ENCODE measurements at places on chromosomes 2 and 18. TPM values are rescaled to one million over a fixed set of nuclear protein-coding genes. Genes with fewer than 3 reads are reported as not detected.

- H3K27ac ChIP-seq = no peak overlapping the region
- H3K27me3 ChIP-seq = peaks cover 7% of the 10 kb centered on the region
- H3K36me3 ChIP-seq = no peaks in the 10 kb centered on the region
- H3K4me3 ChIP-seq = peak overlapping the region; percentile 58
- DNase-seq = peak; percentile 70
- H3K4me1 ChIP-seq = no peaks in the 10 kb centered on the region
These were observed 22.4 kb upstream of the RMP24 start for GRCh38 chr18:35949903-35950627.

GRCh38 chr2:118837621-118838020, 9.8 kb downstream of the EN1 start:
- H3K4me3 ChIP-seq = no peak overlapping the region
- no peak for DNase-seq
- no peak overlapping the region for H3K27ac ChIP-seq

GRCh38 chr2:64192664-64193105, 48.5 kb upstream of the PELI1 start:
- H3K4me3 ChIP-seq = no peak overlapping the region
- H3K27me3 ChIP-seq = no peaks in the 10 kb centered on the region

DNA sequence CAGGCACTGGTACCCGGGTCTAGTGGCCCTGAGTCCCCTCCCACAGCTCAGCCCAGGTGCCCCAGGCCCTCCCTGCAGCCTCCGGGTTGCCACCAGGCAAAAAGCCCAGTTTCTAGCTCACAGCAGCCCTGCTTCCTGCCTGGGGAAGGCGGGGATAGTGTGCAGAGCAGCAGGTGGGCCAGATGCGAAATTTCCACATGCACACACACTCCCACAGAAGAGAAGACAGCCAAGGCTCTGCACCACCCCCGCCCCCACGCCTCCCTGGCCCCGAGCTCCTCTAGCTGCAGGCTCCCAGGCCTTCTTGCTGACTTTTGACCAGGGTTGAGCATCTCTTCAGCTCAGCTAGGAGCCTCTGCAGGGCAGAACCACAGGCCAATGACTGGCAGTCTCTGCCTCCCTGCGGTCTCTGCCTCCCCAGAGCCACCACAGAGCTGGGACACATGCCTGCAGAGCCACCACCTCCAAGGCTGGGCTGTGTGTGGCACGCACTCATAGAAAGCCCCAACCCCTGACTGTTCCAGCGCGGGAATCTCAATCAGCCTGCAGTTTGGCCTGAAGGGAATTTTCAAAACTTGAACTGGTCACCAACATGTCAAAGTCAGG, 7.2 kb downstream of the SLC66A2 start:
- H3K4me1 ChIP-seq = peaks cover 21% of the 10 kb centered on the region
- no peaks in the 10 kb centered on the region for H3K27me3 ChIP-seq
- peaks cover 40% of the 10 kb centered on the region for H3K36me3 ChIP-seq
- H3K27ac ChIP-seq = no peak overlapping the region

DNA sequence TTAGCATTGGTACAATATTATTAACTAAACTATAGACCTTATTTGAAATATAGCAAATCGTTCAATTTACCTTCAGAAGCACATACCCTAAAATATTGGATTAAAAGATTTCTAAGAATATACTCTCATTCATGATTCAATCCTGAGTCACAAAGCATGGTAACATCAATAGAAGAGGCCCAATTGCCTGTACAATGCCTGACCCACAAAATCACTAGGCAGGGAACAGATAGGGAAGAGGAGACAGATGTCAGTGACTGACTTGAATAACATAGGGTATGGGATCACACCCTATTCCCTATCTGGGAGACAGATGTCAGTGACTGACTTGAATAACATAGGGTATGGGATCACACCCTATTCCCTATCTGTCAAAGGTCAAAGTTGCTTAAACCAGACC, 611.6 kb upstream of the VRK2 start:
- H3K27me3 ChIP-seq = no peaks in the 10 kb centered on the region
- H3K36me3 ChIP-seq = no peaks in the 10 kb centered on the region
- no peak overlapping the region for H3K27ac ChIP-seq
- H3K4me3 ChIP-seq = no peak overlapping the region

DNA sequence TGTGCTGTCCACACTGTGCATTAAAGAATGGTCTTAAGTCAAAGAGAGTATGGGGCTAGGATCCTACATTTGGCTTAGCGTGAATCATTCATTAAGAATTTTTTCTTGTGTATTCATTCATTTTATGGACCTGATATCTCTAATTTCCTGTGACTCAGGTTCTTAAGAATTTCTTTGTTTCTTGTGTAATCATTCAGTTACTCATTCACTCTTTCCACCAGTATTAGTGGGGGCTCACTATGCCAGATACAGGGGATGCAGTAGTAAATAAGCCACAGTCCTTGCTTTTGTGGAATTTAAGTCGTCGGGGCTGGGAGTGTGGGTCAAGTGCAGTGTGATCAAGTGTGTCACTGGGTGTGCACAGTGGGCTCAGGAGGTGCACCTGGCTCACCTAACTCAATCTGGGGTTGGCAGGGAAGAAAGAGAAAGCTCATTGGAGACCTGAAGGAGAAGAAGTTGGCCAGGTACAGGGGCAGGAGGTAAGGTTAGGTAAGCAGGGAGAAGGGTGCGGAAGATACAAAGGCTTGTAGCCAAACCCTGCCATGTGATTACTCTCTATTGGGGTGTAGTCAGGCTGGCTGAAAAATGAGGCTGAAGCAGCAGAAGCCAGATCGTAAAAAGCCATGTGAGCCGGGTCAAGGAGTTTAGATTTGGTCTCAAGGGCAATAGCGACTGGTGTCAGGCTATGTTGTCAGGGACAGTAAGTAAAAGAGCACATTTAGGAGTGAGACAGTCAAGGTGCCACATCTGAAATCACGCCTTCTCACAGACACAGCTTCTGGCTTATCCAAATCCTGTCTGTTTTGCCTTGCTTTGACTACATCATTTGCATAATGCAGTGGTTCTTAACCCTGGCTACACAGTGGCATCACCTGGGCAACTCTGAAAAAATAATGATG, 67.2 kb downstream of the KCTD1 start:
- peaks cover 32% of the 10 kb centered on the region for H3K4me1 ChIP-seq
- peak overlapping the region; percentile 92 for H3K27ac ChIP-seq
- DNase-seq = peak; percentile 89
- no peaks in the 10 kb centered on the region for H3K36me3 ChIP-seq
- H3K27me3 ChIP-seq = no peaks in the 10 kb centered on the region

DNA sequence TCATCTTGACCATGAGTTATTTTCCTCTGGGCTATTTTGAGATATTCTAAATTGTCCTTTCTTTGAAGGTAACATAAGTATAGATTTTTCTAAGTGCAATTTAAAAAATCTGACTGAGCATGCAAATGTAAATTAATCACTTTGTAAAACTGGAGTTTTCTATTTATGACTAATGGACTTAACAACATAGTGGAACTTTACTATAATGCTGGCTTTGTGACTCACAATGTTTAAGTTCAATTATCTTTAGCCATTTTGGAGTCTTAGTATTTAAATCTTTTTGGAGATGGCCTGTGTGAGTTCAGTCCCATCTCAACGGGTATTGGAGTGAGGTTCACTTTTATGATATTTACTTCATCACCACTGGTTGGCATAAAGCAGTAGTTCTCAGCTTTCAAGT, 35.2 kb upstream of the NOSTRIN start:
- peaks cover 23% of the 10 kb centered on the region for H3K4me1 ChIP-seq
- no peak overlapping the region for H3K4me3 ChIP-seq
- peaks cover 21% of the 10 kb centered on the region for H3K36me3 ChIP-seq
- no peak for DNase-seq
- no peaks in the 10 kb centered on the region for H3K27me3 ChIP-seq

GRCh38 chr2:220764171-220764570, 807.9 kb downstream of the EPHA4 start:
- no peak for DNase-seq
- no peaks in the 10 kb centered on the region for H3K36me3 ChIP-seq

DNA sequence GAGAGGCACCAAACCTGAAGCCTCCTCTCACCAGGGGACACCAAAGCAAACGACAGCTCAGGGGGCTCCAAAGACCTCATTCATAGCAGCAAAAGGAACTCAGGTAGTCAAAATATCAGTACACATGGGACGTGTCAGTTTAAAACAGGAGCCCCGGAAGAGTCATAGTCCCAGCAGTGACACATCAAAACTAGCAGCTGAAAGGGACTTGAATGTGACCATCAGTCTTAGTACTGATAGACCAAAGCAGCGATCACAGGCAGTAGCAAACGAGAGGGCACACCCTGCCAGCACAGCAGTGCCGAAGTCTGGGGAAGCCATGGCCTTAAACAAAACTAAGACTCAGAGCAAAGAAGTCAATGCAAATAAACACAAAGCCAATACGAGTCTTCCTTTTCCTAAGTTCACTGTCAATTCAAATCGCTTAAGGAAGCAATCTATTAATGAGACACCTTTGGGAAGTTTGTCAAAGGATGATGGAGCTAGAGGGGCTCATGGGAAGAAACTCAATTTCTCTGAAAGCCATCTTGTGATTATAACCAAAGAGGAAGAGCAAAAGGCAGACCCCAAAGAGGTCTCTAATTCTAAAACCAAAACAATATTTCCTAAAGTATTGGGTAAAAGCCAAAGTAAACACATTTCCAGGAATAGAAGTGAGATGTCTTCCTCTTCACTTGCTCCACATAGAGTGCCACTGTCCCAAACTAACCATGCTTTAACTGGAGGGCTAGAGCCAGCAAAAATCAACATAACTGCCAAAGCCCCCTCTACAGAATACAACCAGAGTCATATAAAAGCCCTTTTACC, 1.2 kb downstream of the GALNT5 start:
- peaks cover 27% of the 10 kb centered on the region for H3K4me1 ChIP-seq
- H3K36me3 ChIP-seq = no peaks in the 10 kb centered on the region
- peak overlapping the region; percentile 87 for H3K27ac ChIP-seq
- DNase-seq = no peak

- H3K27ac ChIP-seq = no peak overlapping the region
- DNase-seq = no peak
- no peaks in the 10 kb centered on the region for H3K36me3 ChIP-seq
- no peaks in the 10 kb centered on the region for H3K4me1 ChIP-seq
These were observed 419.3 kb upstream of the TNP1 start for GRCh38 chr2:217279140-217279539.

DNA sequence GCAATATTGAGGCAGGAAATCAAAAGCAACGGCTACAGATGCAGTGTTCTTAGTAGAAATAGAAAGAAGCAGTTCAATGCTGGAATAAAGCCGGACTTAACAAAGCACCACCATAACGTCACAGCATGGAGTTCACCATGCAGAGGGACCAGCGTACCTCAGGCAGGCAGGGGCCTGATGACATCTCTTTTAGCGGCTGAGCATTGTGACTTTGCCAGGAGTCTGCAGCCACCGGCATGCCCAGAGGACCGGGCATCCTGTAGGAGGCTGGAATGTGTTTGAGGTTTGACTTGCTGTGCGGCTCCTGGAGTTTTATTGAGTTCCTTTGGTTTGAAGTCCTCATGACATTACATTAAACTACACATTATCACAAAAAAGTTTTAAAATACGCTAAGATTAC, 139.8 kb downstream of the UXS1 start:
- H3K4me3 ChIP-seq = no peak overlapping the region
- no peaks in the 10 kb centered on the region for H3K36me3 ChIP-seq
- H3K27me3 ChIP-seq = peaks cover 3% of the 10 kb centered on the region
- H3K27ac ChIP-seq = no peak overlapping the region
- no peak for DNase-seq

DNA sequence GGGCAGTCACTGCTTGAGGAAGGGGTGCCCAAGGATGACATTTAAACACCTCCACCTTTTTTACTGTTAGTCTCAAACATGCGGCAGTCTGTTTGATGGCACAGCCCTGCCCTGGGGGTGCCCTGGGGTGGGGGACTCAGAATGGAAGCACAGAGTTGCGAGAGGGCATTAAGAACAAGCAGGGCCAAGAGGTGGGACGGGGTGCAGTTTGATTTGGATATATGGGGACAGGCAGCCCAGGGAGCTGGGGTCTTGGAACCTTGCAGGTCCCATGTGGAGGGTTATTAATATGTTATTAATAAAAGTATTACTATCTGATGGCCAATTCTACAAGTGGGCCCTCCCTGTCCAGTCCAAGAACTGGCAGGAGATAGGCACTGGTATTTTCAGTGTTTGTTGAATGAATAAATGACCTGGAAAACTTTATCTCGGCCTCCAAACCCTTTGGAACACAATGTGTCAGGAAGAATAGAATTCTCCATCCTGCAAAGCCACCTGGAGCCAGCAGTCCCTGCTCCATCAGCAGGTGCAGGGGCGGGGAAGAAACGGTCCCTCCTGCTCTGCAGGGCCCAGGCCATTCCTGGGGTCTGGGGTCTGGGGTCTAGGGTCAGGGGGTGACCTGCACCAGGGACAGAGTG, 25.2 kb downstream of the SDC1 start:
- H3K4me3 ChIP-seq = no peak overlapping the region
- peaks cover 33% of the 10 kb centered on the region for H3K4me1 ChIP-seq
- H3K27me3 ChIP-seq = no peaks in the 10 kb centered on the region
- no peak for DNase-seq
- peaks cover 40% of the 10 kb centered on the region for H3K36me3 ChIP-seq

DNA sequence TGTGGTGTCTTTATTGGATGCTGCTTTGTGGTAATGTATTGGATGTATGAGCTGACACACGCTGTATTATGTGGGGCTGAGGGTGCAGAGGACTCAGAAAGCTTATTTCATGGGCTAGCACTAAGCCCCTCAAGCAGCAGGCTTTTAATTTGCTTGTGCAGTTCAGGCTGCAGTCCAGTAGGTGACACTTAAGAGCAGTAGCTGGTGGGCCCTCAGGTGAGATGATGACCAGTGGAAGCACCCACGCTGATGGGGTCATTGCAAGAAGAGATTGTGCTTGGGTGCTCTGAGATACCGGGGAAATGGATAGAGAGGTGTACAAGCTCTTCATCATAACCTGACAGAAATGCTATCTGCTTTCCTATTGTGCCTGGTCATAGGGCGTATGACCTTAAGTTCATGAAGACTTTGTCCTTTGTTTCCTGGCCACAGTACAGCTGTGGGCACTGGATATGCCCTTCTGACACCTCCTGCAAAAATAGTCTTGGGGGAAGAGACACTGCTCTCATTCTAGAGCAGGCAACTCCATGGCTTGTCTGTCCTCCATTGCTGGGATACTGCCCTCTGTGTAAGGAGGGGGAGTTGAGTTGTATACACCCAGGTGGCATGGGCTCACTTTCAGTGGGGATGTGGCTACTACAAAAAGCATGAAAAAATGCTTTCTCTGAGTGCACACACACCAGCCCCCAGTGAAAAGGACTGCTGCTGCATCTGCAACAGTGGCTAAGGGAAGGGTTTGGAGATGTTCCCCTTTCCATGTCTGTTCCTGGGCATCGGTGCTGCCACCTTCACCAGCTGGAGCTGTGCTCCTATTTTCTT, 205.7 kb upstream of the ZSWIM2 start:
- no peaks in the 10 kb centered on the region for H3K27me3 ChIP-seq
- H3K36me3 ChIP-seq = no peaks in the 10 kb centered on the region
- no peak overlapping the region for H3K4me3 ChIP-seq
- peaks cover 3% of the 10 kb centered on the region for H3K4me1 ChIP-seq
- no peak for DNase-seq
- H3K27ac ChIP-seq = no peak overlapping the region

Gene CCDC68
- 46.3 TPM for polyA plus RNA-seq

Gene GPR17
- 1.5 TPM for polyA plus RNA-seq

Gene PDE1A
- 16.1 TPM for polyA plus RNA-seq

Gene FRZB
- polyA plus RNA-seq = 34.5 TPM

Gene CKAP2L
- 6.2 TPM for polyA plus RNA-seq

Gene NTSR2
- not detected for polyA plus RNA-seq

Gene HOXD9
- 0.88 TPM for polyA plus RNA-seq

Gene CPS1
- polyA plus RNA-seq = 657 TPM

Gene C2orf81
- 2.0 TPM for polyA plus RNA-seq

Measured in large intestine (tissue), 12 donors.